ENCODE measurements at places on chromosomes 3 and 15. TPM values are rescaled to one million over a fixed set of nuclear protein-coding genes. Genes with fewer than 3 reads are reported as not detected.

GOLGA6L1 gene
- not detected for total RNA-seq

TTLL13 gene
- total RNA-seq: not detected

CCR4 gene
- not detected for total RNA-seq

PRTG gene
- total RNA-seq: 4.0 TPM

MESP2 gene
- total RNA-seq: 0.99 TPM

TGFBR2 gene
- 86.5 TPM for total RNA-seq

ADAMTS7 gene
- total RNA-seq: 5.1 TPM

SERPINI2 gene
- not detected for total RNA-seq

SIAH2 gene
- total RNA-seq: 28.9 TPM

CACNA2D3 gene
- total RNA-seq: 0.77 TPM

SLC28A1 gene
- total RNA-seq: not detected

MEIS2 gene
- 31.0 TPM for total RNA-seq

ITPKA gene
- 3.9 TPM for total RNA-seq

FSTL1 gene
- 309 TPM for total RNA-seq

STRIT1 gene
- total RNA-seq: not detected

FNDC3B gene
- total RNA-seq: 76.8 TPM

EXOSC7 gene
- total RNA-seq: 58.8 TPM
